ENCODE measurements at places on chromosomes 12 and 14. TPM values are rescaled to one million over a fixed set of nuclear protein-coding genes. Genes with fewer than 3 reads are reported as not detected.

The DEGS2 gene
- total RNA-seq = 4.2 TPM

The CLEC2B gene
- total RNA-seq = 29.5 TPM

The CAPZA3 gene
- total RNA-seq = not detected

The GLIPR1L1 gene
- not detected for total RNA-seq

The GPR84 gene
- total RNA-seq = 3.8 TPM

The FERMT2 gene
- total RNA-seq = 12.1 TPM

The FAIM2 gene
- total RNA-seq = 0.67 TPM

The OR5AU1 gene
- total RNA-seq = not detected

The CLEC9A gene
- total RNA-seq = not detected

The SLC7A8 gene
- 1.2 TPM for total RNA-seq

The RAB15 gene
- total RNA-seq = 6.0 TPM

The SYNDIG1L gene
- not detected for total RNA-seq

The ADCY6 gene
- total RNA-seq = 0.67 TPM

The DAO gene
- total RNA-seq = not detected

The MUCL1 gene
- not detected for total RNA-seq

The PTPRB gene
- total RNA-seq = not detected

The MOK gene
- 2.8 TPM for total RNA-seq

The MYRFL gene
- total RNA-seq = 0.14 TPM

The DPPA3 gene
- not detected for total RNA-seq

The RERGL gene
- not detected for total RNA-seq

The CDCA4 gene
- 57.5 TPM for total RNA-seq

The PIANP gene
- total RNA-seq = 0.58 TPM

The C12orf54 gene
- total RNA-seq = not detected

The CCDC184 gene
- 0.32 TPM for total RNA-seq

The PPP4R4 gene
- 9.5 TPM for total RNA-seq

The ADAM21 gene
- not detected for total RNA-seq

The MYF6 gene
- not detected for total RNA-seq

The RPL10L gene
- not detected for total RNA-seq

The SPIC gene
- not detected for total RNA-seq

The TAS2R50 gene
- 0.90 TPM for total RNA-seq

The TMEM233 gene
- total RNA-seq = not detected

The SNAPC1 gene
- total RNA-seq = 7.2 TPM

The RAB21 gene
- 102 TPM for total RNA-seq

The PRB2 gene
- total RNA-seq = not detected

The CS gene
- 261 TPM for total RNA-seq

The TMEM30B gene
- total RNA-seq = 3.4 TPM

The ADCY4 gene
- total RNA-seq = 6.9 TPM

The ACSS3 gene
- total RNA-seq = not detected

The ZNF10 gene
- total RNA-seq = 14.2 TPM

The TAS2R9 gene
- not detected for total RNA-seq

The ZNF839 gene
- total RNA-seq = 18.1 TPM

The ZFP36L1 gene
- 95.0 TPM for total RNA-seq

The CDK4 gene
- 150 TPM for total RNA-seq

The SCN8A gene
- 0.79 TPM for total RNA-seq

The VDR gene
- total RNA-seq = 217 TPM

The TBX3 gene
- total RNA-seq = not detected

The FGF6 gene
- total RNA-seq = not detected

The CPNE6 gene
- total RNA-seq = 0.14 TPM

Measured in activated T-cell treated with anti-CD3 and anti-CD28 coated beads, Interleukin-2, amount 50 U/mL, for 72 hours (primary cell).